Stimulated activated CD8-positive, alpha-beta memory T cell treated with anti-CD3 and anti-CD28 coated beads, Interleukin-15, amount 100 ng/mL, for 4 hours (primary cell): ENCODE measurements at places on chromosomes 2 and 18.

- DNase-seq, result no peak
These were observed 208.4 kb downstream of the ZBTB7C start for GRCh38 chr18:48200631-48201336.

DNA sequence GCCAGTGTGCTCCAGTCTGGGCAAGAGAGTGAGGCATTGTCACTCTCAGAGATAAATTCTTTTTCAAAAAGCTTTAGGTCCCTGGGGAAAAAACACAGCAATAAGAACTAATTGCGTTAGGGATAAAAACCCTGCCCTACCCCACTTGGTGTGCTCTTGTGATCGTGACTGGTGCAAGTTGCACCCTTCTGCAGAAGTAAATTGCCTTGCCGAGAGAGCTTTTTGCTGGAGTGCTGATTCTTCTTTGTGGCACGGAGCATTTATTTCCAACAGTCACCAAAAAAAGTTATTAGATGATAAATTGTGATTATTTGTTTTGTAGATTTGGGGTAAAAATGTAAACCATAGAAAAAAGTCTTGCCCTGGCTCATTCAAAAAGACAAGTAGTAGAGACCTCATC is 12.3 kb upstream of the GPR55 start:
- DNase-seq, result no peak

DNA sequence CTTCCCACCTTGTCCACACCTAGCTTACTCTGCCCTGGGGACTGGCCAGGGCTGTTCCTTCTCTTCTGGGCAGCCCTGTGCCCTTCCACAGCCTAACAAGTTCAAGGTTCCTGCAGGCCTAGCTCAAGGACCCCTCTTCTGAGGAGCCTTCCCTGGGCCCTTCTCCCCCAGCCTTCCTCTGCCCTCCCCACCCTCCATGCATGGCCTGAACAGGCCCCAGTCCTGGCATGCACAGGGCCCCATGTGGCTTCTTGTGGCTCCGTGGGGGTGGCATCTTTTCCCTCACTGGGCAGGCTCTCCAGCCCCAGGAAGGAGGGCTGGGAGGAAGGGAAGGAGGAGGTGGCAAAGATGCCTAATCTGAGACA is 162.9 kb downstream of the CELF4 start:
- DNase-seq, result no peak

- DNase-seq, result no peak
These were observed 19.4 kb upstream of the PAX3 start for GRCh38 chr2:222318026-222318711.

- DNase-seq, result no peak
These were observed 48.6 kb downstream of the PLB1 start for GRCh38 chr2:28544405-28544921.

GRCh38 chr2:38159191-38159590 is 83.2 kb upstream of the CYP1B1 start:
- DNase-seq, result no peak

GRCh38 chr18:51149670-51150069 is 47.8 kb downstream of the MEX3C start:
- no peak for DNase-seq
